ENCODE measurements at places on chromosomes 12 and 14.

DNA sequence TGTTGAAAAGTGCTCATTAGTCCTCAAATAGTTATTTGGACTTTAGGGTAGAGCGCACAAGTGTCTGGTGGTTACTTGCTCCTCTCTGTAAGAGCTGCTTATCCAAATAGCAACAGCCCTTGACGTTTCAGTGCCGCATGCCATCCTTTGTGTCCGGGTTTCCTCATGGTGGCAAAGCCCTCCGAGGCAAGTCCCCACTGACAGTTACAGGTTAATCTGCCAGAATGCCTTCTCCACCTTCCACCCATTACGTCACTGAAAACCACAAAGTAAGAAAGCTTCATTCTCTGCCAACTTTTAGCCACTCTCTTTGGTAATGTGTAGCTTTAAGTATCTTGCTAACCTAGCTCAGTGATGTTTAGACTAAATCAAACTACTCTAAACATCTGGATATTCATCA lies 78.6 kb downstream of the POLR3B start:
- H3K4me1 ChIP-seq = no peaks in the 10 kb centered on the region
- peaks cover 5% of the 10 kb centered on the region for H3K36me3 ChIP-seq
- no peak overlapping the region for H3K27ac ChIP-seq
- H3K4me3 ChIP-seq = no peak overlapping the region

GRCh38 chr14:63322472-63322871 lies 3.7 kb upstream of the GPHB5 start:
- DNase-seq = no peak
- no peaks in the 10 kb centered on the region for H3K36me3 ChIP-seq
- no peaks in the 10 kb centered on the region for H3K27me3 ChIP-seq
- no peak overlapping the region for H3K4me3 ChIP-seq
- H3K27ac ChIP-seq = no peak overlapping the region
- no peaks in the 10 kb centered on the region for H3K4me1 ChIP-seq

- no peak for DNase-seq
- peak overlapping the region; percentile 26 for H3K4me3 ChIP-seq
- H3K4me1 ChIP-seq = peaks cover 83% of the 10 kb centered on the region
- no peaks in the 10 kb centered on the region for H3K27me3 ChIP-seq
- no peaks in the 10 kb centered on the region for H3K36me3 ChIP-seq
These were observed 5.7 kb downstream of the CRADD start for GRCh38 chr12:93682846-93683261.

- no peaks in the 10 kb centered on the region for H3K4me1 ChIP-seq
- no peaks in the 10 kb centered on the region for H3K27me3 ChIP-seq
- no peak overlapping the region for H3K27ac ChIP-seq
- no peak for DNase-seq
These were observed 307.9 kb upstream of the G2E3 start for GRCh38 chr14:30251017-30251416.

DNA sequence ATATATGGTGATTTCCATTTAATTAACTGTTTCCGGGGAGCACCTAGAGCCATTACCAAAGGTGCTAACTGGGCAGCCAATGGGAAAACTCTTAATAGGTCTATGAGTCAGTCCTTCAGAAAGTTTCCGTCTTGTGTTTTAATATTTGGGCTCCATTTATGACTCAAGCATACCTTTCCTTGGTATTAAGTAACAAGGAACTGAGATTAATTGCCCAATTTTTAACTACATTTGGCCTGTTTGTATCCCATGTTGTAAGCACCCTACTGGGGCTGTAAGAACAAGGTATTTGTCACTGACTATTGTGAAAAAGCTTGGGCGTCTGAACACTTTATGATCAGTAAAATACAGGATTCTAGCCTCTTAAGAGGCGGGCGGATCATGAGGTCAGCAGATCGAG lies 62.8 kb upstream of the FOXN3 start:
- peaks cover 3% of the 10 kb centered on the region for H3K4me1 ChIP-seq
- no peak overlapping the region for H3K4me3 ChIP-seq
- no peak for DNase-seq
- no peaks in the 10 kb centered on the region for H3K36me3 ChIP-seq
- no peak overlapping the region for H3K27ac ChIP-seq
- no peaks in the 10 kb centered on the region for H3K27me3 ChIP-seq

DNA sequence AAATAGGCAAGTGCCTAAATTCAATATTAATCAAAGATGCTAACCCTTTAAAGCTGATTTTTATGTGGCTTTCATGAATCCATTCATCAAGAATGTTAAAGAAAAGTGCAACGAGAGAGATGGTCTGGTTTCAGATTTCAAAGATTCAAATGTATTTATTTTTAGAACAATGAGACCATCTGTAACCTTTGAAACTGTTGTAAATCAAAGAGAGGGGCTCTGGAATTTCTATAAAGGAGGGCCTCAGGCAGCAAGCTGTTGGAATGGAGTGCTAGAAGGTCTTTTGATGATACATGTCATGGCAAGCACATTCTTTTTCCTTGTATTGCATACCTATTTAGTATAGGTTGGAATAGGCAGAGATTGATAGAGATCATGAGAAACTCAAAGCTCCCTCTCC lies 433.0 kb downstream of the LRIG3 start:
- H3K27ac ChIP-seq = no peak overlapping the region
- H3K4me1 ChIP-seq = no peaks in the 10 kb centered on the region
- no peaks in the 10 kb centered on the region for H3K36me3 ChIP-seq
- H3K4me3 ChIP-seq = no peak overlapping the region
- H3K27me3 ChIP-seq = no peaks in the 10 kb centered on the region

Data from psoas muscle (tissue), 8 donors.